ENCODE measurements at places on chromosomes 2 and 18.

GRCh38 chr18:74598350-74599001 is 806 bp downstream of the ZNF407 start:
- peak; percentile 64 for DNase-seq

GRCh38 chr2:168181825-168182224 is 65.6 kb downstream of the STK39 start:
- no peak for DNase-seq

- DNase-seq, result no peak
Measured at GRCh38 chr2:216346781-216347180, 25.5 kb downstream of the MARCHF4 start.

DNA sequence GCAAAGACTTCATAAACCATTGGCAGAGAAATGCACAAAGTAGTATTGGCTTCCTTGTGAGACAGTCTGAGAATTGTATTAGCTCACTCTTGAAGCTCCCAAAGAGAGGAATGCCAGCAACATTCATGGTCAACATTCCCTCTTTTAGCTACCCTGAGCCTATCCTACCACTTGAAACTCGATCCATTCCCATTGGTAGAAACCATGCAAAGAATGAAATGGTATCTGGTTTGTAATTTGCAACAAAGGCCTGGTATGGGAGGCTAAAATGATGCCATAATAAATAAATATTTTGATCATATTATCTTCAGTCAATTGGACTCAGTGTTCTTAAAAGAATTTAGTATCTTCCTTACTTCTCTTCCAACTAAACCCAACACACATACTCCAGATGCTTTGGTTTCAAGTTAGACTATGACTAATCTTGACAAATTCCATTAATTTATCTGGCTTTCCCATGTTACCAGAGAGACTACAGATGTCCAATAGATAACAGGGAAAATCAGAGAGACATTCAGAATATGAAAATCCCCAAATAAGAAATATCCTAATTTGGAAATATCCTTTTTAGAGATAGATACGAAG is 102.9 kb downstream of the DHRS9 start:
- DNase-seq, result no peak

GRCh38 chr2:10036095-10036884 is 7.1 kb upstream of the KLF11 start:
- DNase-seq, result no peak

DNA sequence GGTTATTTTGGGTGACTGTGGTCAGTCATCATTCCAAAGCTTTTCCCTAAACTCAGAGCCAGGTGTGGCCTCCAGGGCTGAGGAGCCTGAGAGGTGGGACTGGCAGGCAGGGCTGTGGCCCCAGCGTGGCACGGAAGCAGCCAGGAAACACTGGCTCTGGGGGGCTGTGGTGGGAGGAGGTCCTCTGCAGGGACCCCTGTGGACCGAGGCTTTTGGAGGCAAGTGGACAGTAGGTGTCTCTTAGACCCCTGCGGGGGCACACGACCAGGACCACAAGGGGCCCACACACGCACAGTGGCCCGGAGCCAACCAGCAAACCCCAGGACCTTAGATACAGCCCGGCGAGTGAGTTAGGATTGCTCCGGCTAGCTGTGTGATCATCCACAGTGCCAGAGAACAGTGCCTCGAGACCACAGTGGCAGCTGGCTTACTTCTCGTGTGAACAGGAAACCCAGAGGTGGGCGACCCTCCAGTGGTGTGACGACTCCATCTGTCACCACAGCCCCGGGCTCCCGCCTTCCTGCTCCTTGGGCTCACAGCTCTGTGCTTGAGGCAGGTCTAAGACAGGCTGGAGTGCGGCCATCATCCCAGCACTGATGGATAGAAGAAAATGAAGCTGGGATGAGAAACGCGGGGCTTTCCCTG is 1.6 kb upstream of the RTP5 start:
- DNase-seq, result peak; percentile 48

- DNase-seq, result no peak
Measured at GRCh38 chr2:42286268-42286946, 74.6 kb downstream of the COX7A2L start.
